ENCODE measurements at places on chromosomes 5 and 9.

DNA sequence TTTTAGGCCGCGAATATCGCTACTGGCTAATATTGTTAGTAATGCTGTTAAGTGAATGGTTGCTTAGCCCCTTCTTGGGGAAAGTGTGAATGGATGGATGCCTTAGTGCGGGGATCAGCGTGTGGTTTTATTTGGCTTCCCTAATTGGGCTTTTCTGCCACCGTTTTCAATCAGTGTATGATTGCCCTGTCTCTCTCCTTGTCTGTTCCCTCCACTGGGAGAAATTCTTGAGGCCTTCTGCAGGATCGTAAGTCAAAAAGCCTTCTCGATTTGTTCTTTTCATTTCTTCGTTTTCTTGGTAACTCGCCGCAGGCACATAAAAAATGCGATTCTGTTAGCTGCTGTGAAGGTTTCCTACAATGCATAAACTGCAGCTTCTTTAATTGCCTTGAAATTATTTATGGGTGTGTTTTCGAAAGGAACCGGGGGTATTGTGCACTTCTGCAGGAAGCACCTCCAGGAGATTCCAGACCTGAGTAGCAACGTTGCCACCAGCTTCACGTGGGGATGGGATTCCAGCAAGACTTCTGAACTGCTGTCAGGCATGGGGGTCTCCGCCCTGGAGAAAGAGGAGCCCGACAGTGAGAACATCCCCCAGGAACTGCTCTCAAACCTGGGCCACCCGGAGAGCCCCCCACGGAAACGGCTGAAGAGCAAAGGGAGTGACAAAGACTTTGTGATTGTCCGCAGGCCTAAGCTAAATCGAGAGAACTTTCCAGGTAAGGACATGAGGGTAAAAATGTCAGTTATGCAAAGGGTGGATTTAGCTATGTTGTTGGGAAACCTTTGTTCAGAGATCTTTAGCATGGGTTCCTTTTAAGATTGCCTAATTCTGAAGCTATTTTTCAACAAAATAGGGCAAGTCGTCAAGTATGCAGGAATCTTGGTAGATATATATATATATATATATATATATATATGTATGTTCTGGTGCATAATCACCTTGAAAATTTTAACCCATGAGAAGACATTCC, 700 bp downstream of the SKP2 start:
- DNase-seq, result peak; percentile 38

GRCh38 chr5:10319202-10319851, 11.6 kb upstream of the CMBL start:
- no peak for DNase-seq

GRCh38 chr5:149739371-149739770, 9.3 kb downstream of the PPARGC1B start:
- DNase-seq, result no peak

- no peak for DNase-seq
Observed at GRCh38 chr5:147733075-147733474, 49.5 kb downstream of the JAKMIP2 start.

GRCh38 chr5:150118561-150119229, 32.3 kb upstream of the CSF1R start:
- DNase-seq, result no peak

- DNase-seq, result peak; percentile 54
Observed at GRCh38 chr9:124282442-124283227, 24.9 kb downstream of the NEK6 start.

DNA sequence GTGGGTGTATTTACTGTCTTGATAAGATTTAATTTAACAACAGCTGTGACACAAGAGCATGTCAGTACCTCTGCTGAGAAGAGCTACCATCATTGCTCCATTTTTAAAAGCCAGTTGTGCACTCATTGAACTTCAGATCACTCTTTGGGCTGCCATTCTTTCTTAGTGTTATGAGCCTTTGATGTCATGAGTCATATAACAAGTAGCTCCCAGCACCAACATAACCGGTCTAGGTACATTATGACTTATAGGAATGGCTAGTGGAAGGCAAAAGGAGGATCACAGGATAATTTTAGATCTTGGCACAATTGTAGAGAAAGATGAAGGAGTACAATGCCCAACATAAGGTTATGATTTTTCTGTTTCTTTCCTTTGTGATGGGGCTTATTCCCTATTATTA, 170.8 kb upstream of the FBN2 start:
- DNase-seq, result peak; percentile 12

GRCh38 chr5:172453986-172454357, 353 bp downstream of the SH3PXD2B start:
- DNase-seq, result peak; percentile 61

GRCh38 chr9:107943901-107944300, 454.3 kb upstream of the KLF4 start:
- DNase-seq, result no peak

DNA sequence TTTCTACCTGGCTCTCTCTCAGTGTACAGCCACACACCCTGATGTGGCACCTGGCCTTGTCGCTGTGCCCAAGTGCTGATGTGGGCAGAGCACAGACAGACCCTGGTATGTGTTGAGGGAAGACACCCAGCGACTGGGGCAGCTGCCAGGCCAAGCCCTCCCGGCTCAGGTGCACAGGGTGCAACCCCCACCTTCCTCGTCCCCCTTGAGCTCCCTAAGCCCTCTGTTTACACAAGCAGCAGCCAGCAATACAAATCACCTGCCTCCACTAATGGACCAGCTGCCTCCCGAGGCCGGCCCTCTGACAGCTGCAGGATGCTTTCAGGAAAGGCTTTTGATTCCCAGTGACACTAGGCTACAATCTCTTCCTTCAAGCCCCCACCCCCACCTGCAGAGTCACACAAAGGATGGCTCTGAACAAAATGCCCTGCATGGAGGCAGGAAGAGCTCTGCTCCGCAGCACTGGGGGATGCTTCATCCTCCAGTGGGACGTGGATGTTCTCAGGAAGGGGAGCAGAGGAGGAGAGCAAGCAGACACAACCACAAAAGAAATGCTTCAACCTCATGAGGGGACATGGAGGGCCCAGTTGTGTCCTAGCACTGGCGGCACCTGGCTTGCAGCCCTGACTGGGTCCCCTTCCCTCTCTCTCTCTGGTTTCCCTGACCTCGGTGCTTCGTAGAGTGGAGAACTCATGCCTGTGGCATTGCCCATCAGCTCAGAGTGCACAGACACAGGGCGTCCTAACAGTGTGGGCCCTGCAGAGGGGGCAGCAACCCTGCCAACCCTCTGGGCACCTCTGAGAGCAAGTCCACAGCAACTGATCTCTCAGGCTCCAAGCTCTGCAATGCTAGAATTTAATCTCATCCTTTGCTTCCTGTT, 140.8 kb downstream of the BARX1 start:
- DNase-seq, result no peak

GRCh38 chr9:133610845-133611244, 1.7 kb upstream of the FAM163B start:
- DNase-seq, result no peak

DNA sequence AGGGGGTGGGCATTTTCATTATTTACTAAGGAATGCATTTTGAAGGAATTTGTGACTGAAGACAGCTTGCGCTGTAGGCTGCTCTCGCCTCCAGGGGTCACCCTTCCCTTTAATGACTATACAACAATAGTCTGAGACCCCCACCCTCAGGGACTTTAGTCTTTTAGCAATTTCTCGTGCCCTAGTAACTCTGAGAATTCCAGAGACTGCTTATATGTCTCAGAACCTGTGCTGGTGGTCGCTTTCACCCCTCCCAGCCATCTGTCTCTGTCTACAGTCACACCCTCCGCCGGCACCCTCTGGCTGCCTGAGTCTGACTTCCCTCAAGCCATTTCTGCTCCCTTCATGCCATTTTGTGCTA, 671.4 kb downstream of the NR2F1-AS1 start:
- DNase-seq, result peak; percentile 17

DNA sequence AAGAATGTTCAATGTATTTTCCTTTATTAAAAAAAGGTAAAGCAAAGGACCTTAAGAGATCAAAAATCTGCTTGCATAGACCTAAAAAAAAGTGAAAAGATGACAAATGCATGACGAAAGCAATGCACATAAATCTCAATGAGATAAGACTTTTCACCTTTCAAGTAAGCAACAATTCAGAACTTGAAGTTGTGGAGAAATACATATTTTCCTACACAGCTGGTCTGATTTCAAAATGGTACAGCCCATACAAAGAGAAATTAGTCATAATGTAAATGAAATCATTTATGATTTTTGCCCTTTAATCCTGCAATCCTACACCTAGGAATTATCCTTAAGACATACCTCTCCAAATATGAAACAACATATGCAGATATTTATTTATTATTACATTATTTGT, 568.0 kb downstream of the ANXA1 start:
- DNase-seq, result no peak

- no peak for DNase-seq
Observed at GRCh38 chr9:6152788-6153187, 62.8 kb upstream of the IL33 start.

DNA sequence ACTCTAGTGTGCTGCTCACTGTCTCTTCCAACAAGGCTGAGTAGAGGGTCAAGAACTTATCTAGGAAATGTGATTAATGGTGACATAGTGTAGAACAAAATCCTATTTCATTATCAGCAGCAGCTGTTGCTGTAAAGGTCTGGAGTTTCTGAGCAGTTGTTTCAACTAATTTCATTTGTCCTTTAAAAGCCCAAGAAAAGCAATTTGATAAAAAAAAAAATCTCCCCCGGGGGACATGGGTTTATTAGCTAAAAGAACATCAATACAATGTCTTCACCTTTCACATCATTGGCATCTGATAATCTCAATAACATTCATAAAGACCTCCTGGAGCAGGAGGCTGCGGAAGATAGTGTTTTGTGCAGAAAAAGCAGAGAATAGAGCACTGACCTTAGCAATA, 468.1 kb downstream of the KCTD16 start:
- DNase-seq, result no peak

- DNase-seq, result no peak
Observed at GRCh38 chr5:178738520-178738919, 8.1 kb upstream of the ZNF354A start.

GRCh38 chr5:117701062-117701461, 1126.4 kb upstream of the SEMA6A start:
- peak; percentile 2 for DNase-seq

GRCh38 chr9:92510747-92511146, 25.0 kb downstream of the ECM2 start:
- no peak for DNase-seq

DNA sequence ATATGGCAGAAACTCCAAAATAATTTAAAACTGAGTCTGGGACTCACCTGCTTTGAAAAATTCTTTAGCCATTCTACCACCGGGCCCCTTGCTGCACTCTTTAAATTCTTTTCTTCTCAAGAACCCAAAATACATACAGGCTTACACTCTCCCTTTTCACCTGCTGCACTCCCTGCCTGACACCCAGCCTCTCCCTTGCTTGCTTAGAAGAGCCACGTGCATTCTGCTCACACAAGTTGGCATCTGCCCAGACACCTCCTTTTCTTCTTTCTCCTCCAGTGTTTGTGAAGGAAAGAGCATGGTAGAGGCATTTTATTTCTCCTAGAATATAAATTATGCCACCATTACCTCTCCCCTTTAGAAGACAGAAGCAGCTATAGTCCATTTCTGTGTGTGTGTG, 39.0 kb upstream of the AOPEP start:
- DNase-seq, result no peak

- DNase-seq, result peak; percentile 16
Observed at GRCh38 chr9:115296831-115297565, 179.0 kb upstream of the TNC start.

DNA sequence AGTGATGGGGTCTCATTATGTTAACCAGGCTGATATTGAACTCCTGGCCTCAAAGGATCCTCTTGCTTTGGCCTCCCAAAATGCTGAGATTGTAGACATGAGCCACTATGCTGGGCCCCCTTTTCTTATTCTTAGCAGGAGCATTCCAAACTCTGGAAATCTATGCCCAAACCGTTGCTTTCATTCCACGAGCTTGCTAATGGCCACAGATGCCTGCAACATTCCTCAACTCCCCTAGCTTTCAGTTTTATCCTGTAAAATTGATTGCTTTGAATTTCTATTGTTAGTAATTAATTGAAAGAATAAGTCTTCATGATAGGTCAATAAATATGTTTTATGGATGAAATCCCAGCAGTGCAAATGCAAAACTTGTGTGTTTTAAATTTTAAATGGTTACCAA, 564.8 kb upstream of the WWC1 start:
- peak; percentile 60 for DNase-seq

DNA sequence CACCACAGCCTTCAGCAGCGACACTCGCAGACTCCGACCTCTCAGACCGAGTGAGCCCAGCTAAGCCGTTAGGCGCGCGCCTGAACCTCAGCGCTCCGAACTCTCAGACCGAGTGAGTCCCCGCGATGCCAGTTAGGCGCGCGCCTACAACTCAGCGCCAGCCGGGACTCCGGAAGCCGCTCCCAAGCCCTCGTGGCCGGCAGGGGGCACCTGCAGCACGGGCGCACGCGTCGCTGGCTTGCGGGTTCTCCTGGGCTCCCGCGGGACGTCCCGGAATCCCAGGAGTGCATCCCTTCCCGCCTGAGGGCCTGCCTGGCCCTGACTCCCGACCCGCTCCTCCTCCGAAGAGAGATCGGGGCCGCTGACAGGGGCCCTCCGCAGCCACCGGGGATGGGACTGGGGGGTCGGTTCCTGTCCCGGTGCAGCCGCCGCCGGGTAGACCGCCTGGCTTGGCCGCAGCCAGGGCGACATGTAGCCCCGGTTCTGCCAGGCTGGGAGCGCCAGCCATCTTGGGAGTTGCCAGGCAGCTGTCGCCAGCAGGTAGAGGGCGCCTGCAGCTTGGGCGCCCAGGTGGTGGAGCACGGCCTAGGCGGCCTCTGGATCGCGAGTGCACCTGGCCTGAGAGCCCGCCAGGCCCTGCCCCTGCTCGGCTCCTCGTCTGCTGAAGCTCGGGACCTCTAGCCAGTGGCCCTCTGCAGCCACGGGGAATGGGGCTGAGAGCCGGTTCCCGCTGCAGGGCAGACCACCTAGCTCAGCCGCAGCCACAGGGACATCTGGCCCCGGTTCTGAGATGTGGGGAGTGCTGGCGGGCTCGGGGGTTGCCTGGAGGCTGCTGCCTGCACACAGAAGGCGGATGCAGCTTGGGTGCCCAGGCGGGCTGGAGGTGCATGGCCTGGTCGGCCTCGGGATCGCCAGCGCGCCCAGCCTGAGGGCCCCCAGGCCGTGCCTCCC, at the start of gene ANKRD18A:
TSS of gene ANKRD18A (minus strand) at position 114 of the 951 bp plus-strand sequence. CDS start 311 bp downstream, outside the sequence.
- DNase-seq, result peak; percentile 61

DNA sequence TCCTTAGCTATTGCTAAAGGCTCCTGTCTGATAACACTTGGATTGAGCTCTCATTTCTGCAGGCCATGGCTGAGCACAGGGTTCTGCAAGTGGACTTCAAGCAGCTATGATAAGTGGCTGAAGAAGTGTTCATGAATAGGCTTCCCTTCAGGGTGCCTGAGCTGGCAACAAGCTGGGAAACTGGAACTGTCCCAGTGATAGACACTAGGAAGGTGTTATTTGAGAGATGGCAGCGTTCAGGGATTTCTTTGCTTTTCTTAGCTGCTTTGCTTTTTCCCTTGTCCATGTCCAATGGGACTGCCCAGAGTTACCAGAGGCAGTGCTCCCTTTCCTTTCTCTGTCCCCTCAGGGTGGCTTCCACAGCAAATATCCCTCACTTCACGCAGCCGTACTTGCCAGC, 75.8 kb downstream of the INIP start:
- no peak for DNase-seq

DNA sequence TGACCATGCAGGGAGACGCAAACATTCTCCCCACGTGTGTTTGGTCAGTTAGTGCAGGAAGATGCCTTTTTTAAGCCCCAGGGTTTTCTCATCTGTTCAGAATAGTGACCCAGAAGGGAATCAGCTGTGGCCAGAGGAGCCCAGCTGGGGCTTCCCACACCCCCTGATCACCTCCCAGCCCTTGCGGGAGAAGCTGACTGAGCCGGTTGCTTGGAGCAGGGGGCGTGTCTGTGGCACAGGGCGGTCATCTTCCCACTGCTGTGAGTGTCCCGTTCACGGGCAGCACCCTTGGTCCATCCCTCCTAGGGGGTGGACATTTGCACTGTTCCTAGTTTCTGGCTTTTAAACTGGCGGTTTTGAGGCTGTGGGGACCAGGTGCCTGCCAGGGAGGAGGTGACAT, 69.7 kb downstream of the NEK6 start:
- DNase-seq, result no peak

All from fibroblast of skin of right biceps (primary cell).